ENCODE measurements at places on chromosomes 4 and X. TPM values are rescaled to one million over a fixed set of nuclear protein-coding genes. Genes with fewer than 3 reads are reported as not detected.
A peak's percentile ranks its signal among the peaks of the same experiment; 100 is the strongest.

DNA sequence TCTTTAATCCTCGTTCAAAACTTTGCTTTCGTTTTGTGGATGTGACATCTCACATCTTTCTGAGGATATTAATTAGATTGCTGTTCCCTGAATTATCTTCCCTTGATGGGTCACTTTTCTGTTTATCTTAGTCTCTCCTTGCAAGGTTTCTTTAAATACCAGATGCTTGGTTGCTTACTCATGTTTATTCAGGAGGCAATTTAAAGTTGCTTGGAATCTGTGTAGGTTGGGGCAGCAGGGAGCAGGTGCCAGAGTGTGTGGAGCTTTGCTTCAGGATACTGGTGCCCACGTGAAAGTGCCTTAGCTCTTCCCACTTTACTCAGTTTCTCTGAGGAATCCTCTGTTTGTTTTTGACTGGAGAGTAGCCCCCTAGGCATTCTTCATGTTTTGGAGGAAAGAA is 24.0 kb downstream of the ANAPC4 start:
- no peak for DNase-seq

- DNase-seq: no peak
Measured at GRCh38 chrX:22397566-22397965, 124.9 kb downstream of the CBLL2 start.

Gene TMEM271
- not detected for total RNA-seq

DNA sequence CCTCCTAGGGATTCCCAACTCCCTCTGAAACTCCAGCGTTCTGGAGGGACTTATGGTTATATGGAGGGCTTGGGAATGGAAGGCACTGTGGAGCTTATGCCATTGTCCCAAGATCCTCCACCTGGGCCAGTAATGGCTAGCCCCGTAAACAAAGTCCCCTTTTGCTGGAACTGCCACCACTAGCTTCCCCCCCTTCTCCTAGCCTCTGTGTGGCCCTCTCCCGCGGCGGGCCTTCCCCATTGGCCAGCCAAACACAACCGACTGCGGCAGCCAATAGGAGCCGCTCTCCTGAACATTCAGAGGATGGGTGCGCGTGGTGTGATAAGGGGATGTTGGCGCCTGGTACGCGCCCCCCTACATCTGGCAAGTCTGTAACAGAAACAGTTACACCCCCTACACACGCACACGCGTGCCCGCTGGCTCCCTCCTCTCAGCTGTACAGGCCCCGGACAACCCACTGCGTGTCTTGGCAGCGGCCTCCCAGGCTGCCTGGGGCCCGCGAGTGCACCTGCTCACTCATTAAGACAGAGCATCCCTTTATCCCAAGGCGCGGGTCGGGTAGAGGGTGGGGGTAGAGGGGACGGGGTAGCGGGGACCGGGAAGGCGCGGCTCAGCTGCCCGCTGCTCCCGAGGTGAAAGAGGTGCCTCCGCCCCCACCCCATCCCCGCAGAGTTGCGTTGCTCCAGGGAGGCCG is 863 bp upstream of the RAB33A start:
- DNase-seq: no peak

GRCh38 chr4:131540256-131540655 is 1608.8 kb upstream of the PCDH10 start:
- DNase-seq: no peak

DNA sequence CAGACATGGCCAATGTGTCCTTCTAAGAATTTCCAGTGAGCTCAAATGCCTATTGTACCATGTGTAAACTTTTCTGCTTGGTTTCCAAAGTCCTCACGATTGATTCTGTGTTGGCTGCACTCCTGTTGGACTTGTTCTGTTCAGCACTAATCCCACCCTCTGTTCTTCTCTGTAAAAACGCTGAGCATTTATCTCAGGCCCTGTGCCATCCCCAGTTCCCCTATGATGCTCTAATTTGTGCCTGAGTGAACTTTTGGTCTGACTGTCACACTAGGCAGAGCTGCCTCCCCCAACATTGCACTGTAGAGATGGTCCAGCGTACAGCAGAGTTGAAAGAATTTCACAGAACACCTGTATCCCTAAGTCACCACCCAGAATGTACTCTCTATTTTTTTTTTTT is 76.1 kb upstream of the STS start:
- no peak for DNase-seq

- no peak for DNase-seq
Measured at GRCh38 chrX:96979766-96980165, 96.1 kb downstream of the RPA4 start.

Gene FRMD7
- not detected for total RNA-seq

GRCh38 chr4:132071815-132072214 is 1077.3 kb upstream of the PCDH10 start:
- DNase-seq: no peak

Gene POLN
- not detected for total RNA-seq

DNA sequence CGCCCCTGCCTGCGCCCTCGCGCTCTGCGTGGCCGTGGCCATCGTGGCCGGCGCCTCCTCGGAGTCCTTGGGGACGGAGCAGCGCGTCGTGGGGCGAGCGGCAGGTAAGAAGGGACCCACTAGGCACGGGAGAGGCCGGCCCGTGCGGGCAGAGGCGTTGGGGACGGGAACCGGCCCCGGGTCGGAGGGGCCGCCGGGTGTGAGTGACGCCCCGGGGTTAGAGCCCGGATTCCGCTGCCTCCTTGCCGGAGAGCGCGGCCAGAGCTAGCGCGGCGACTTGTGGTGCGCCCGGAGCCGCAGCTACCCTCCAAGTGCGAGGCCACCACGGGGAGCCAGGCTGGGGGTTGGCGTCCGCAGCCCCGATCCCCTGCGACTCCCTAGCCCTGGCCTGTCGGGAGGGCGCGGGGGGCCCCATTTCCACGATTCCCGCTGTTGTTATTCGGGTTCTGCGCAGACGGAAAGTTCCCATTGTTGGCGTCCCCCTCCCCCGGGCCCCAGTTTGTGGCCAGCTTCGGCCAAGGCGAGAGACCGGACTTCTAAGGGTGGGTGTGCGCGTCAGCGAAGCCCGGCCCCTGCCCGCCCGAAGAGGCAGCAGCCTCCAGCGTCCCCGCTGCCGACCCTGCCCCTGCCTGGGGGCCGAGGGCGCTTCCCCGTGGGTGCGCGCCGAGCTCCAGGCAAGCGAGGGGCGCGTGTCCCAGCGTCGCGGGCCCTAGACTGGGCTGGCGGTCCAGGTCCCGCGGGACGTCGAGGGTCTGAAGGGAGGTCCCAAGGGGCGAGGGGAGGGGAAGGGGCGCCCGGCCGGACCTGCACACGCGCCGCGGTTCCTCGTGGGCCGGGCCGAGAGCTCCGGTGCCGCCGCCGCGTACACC is 1.1 kb downstream of the FGFR3 start:
- DNase-seq: no peak

DNA sequence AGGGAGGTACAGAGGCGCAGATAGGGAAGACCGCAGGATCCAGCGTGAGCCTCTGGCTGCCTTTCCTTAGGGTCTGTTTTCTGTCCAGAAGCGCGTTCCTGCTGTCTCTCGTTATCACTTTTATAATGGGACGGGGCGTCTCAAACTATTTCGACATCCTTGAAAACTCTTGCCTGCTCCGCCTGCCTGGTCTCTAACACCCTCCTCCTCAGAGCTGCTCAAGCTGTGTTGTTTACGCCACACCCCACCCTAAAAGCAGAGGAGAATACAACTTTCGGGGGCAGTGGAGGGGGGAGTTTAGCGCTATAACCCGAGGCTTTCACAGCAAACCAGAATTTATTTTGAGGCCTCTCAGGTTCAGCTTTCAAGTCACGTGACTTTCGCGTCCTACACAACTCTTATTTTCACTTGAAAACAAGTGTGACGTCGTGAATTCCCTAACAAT is 646 bp upstream of the FAM3A start:
- no peak for DNase-seq

DNA sequence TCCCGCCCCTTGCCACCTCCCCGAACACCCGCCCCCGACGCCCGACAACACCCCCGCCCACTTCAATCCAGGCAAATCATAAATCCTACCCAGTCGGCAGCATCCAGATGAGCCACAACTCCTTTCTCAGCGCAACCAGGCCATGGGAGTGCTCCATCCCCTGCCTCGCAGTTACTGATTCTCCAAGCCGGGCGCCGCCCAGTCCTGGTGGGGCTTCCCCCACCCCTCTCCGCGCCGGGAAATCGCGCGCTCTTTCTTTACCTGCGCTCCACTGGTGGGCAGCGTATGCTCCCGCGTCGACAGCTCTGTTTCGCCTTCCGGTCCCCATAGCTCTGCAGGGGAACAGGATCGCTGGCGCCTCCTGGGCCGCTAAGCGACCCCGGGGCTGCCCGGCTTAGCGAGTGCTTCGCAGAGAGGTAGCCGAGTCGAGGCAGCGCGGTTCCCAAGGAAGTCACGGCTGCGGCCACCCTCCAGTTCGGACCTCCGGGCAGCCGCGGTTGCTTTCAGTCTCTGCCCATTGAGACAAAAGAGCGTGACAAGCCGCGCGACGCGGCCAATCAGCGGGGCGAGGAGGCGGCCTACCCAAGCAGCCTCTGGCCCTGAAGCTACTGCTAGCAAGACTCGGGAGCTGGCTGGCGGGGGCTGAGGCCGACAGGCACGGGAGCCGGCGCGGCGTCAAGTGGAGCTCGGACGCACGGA is 43.7 kb upstream of the TMSB15B start:
- DNase-seq: peak; percentile 50

GRCh38 chr4:149294601-149295000 is 521.0 kb downstream of the IQCM start:
- DNase-seq: no peak

GRCh38 chr4:156261230-156261629 is 307.6 kb upstream of the CTSO start:
- no peak for DNase-seq

GRCh38 chrX:40094900-40095582 is 2.7 kb downstream of the BCOR start:
- no peak for DNase-seq

- DNase-seq: no peak
Measured at GRCh38 chr4:13597604-13598003, 29.9 kb downstream of the BOD1L1 start.

Gene NAP1L5
- total RNA-seq: 0.26 TPM

DNA sequence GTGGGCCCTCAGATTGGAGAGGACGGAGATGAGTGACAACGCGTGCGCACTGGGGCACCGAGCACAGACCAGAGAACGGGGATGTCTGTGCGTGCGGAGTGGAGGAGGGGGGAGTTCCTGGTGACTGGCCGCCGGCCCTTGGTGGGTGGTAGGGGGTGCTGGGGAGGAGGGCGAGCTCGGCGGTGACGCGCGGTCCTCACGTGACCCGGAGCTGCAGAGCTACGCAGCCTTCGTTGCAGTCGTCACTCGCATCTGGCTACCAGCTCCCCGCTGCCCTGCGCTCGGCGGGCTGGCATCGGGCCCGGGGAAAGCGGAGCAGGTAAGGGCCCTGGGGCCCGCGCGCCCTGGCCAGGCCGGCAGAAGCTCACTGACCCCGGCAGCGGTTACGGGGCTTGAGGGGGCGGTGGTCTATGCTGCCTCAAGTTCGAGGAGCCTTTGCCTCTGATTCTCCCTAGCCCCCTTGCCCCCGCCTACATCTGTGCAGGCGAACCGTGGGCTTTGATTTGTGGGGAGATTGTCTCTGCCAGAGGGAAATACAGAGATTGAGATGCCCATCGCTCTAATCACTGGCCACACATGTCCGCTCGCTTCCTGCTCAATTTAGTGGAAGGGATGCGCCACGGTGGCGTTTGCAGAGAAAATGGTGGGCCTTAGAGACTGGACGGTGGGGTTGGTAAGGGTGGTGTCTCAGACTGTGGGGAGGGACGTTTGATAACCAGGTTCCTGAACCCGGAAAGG is at the start of gene ARMCX4:
Gene ARMCX4, plus strand, starts transcription at position 245 of the 738 bp plus-strand sequence. CDS start 3,134 bp downstream, outside the sequence.
- peak; percentile 3 for DNase-seq

DNA sequence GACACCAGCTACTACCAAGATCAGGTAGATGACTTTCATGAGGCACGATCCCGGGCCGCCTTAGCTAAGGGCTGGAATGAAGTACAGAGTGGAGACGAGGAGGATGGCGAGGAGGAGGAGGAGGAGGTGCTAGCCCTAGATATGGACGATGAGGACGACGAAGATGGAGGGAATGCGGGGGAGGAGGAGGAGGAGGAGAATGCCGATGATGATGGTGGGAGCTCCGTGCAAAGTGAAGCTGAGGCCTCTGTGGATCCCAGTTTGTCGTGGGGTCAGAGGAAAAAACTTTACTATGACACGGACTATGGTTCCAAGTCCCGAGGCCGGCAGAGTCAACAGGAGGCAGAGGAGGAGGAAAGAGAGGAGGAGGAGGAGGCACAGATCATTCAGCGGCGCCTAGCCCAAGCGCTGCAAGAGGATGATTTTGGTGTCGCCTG is 481 bp downstream of the UTP3 start:
- DNase-seq: no peak

Gene SOX3
- not detected for total RNA-seq

GRCh38 chr4:78666830-78667258 is 109.3 kb upstream of the BMP2K start:
- DNase-seq: no peak

- no peak for DNase-seq
Measured at GRCh38 chrX:65745427-65745826, 78.0 kb downstream of the MSN start.

Gene MAGEA8
- total RNA-seq: not detected

GRCh38 chr4:71257761-71258160 is 81.1 kb upstream of the SLC4A4 start:
- no peak for DNase-seq

DNA sequence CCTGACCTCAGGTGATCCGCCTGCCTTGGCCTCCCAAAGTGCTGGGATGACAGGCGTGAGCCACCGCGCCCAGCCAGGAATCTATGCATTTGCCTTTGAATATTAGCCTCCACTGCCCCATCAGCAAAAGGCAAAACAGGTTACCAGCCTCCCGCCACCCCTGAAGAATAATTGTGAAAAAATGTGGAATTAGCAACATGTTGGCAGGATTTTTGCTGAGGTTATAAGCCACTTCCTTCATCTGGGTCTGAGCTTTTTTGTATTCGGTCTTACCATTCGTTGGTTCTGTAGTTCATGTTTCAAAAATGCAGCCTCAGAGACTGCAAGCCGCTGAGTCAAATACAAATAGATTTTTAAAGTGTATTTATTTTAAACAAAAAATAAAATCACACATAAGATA is 44.2 kb upstream of the SHOX start:
- DNase-seq: peak; percentile 31

- DNase-seq: no peak
Measured at GRCh38 chr4:169137558-169137920, 127.5 kb upstream of the CBR4 start.

GRCh38 chr4:85595098-85595775 is 120.3 kb downstream of the ARHGAP24 start:
- DNase-seq: no peak

Gene QRFPR
- 0.07 TPM for total RNA-seq

Gene CACNA1F
- not detected for total RNA-seq

- DNase-seq: peak; percentile 61
Measured at GRCh38 chr4:98728433-98728832, 70.0 kb upstream of the TSPAN5 start.

- no peak for DNase-seq
Measured at GRCh38 chr4:65805936-65806335, 135.6 kb upstream of the EPHA5 start.

DNA sequence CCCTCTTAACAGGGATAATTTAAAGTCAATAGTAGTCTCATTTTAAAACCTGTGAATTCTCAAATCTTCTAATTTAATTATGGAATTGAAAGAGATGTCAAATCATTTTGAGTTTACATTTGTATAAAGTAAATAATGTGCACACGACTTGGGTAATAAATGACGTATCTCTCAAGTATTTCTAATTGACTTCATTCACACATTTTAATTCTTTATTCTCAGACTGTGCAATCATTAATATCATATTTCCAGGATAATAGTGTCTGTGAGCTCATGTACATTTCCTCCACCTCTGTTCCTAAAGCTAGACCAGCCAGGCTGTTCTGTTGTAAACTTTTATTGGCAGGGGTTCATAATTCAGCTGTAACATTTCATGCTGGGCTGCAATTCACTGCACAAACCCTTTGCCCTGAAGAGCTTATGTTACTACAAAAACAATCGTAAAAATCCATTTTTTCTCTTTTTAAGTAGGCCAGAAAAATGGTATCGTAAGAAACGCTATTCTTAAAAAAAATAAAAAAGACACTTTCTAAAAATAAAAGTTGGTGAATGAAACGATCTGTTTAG is 1103.1 kb upstream of the TENM3 start:
- no peak for DNase-seq

All from MG63 (cell line).